CD4-positive, alpha-beta T cell (primary cell): ENCODE measurements at places on chromosomes 13 and 19.

DNA sequence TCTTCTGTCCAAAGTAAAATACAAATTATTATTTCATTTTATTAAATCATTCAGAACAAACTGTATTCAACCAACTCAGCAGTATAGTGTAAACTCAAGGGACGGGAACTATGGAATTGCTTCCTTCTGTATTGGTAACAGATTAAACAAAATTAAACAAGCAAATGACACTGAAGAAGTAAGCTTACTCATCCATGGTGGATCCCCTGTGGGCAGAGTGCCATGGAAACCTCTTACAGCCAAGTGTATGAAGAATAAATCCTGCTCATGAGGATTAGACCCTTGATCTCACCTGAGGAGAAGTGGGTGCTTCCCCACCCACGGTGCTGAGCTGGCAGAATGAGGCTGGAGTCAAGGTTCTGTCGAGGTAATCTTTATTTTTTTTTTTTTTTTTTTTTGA, 18.0 kb upstream of the RFXAP start:
- no peaks in the 10 kb centered on the region for H3K27me3 ChIP-seq
- H3K27ac ChIP-seq: no peak overlapping the region
- no peak for DNase-seq
- H3K36me3 ChIP-seq: no peaks in the 10 kb centered on the region
- no peak overlapping the region for H3K4me3 ChIP-seq

DNA sequence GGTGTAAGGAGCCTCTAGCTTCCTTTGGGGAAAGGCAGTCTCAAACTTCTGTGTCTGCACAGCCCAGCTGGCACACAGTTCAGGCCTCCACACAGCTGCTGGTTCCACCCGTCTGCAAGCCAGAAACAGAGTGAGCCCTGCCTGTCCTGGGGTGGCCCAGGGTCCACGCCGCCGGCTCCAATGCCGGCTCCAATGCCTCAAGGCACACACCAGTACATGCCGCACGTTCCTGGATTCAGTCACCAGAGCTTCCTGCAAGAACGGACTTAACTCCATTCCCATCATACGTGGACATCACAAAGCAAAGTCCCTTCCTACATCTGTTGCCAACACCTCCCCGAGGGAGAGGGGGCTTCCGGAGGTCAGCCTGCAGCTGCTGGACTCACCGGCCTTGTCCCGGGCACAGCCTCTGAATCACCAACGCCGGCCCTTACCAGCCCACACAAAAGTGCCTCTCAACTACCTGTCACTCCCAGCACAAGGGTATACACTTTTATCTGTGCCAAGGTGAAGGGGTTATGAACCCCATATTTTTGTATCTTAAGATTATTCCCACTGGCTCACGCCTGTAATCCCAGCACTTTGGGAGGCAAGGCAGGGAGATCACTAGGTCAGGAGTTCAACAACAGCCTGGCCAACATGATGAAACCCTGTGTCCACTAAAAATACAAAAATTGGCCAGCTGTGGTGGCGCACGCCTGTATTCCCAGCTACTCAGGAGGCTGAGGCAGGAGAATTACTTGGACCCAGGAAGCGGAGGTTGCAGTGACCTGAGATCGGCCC, 8.5 kb downstream of the SH3GL1 start:
- DNase-seq: no peak
- no peaks in the 10 kb centered on the region for H3K27me3 ChIP-seq
- no peak overlapping the region for H3K27ac ChIP-seq
- peaks cover 47% of the 10 kb centered on the region for H3K36me3 ChIP-seq
- H3K4me1 ChIP-seq: peaks cover 58% of the 10 kb centered on the region

DNA sequence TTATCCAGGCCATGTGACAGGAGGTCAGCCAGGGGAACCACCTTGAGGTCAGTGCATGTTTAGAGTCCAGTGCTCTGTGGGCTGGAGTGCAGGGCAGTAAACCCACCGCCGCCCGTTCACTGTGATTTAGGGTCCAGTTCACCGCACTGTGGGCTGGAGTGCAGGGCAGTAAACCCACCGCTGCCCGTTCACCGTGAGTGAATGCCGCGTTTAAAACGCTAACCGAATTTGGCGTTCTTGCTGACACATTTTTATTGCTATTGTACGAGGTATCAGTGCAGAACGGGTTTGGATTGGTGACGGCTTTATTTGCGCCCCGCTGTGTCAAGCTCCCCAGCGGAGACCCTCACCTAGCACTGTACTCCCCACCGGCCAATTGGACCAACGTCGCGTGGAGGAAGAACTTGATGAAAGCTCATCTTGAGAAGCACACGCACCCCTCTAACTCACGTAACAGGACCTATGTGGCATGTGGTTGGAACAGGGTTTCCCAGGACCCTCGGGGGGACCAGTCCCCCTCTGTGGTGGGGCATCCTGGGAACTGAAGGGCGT, 27.9 kb downstream of the C13orf46 start:
- H3K27ac ChIP-seq: no peak overlapping the region
- no peak for DNase-seq
- H3K4me3 ChIP-seq: no peak overlapping the region
- no peaks in the 10 kb centered on the region for H3K27me3 ChIP-seq

GRCh38 chr13:110684388-110685056, 21.4 kb downstream of the CARS2 start:
- no peak overlapping the region for H3K4me3 ChIP-seq
- no peak for DNase-seq
- H3K4me1 ChIP-seq: no peaks in the 10 kb centered on the region
- no peak overlapping the region for H3K27ac ChIP-seq
- no peaks in the 10 kb centered on the region for H3K27me3 ChIP-seq

- H3K27me3 ChIP-seq: no peaks in the 10 kb centered on the region
- peaks cover 6% of the 10 kb centered on the region for H3K36me3 ChIP-seq
- peaks cover under 1% of the 10 kb centered on the region for H3K4me1 ChIP-seq
- H3K27ac ChIP-seq: no peak overlapping the region
- no peak overlapping the region for H3K4me3 ChIP-seq
Observed at GRCh38 chr13:99034333-99035085, 56.6 kb upstream of the DOCK9 start.

- no peak overlapping the region for H3K27ac ChIP-seq
- H3K4me1 ChIP-seq: no peaks in the 10 kb centered on the region
- H3K27me3 ChIP-seq: no peaks in the 10 kb centered on the region
- no peaks in the 10 kb centered on the region for H3K36me3 ChIP-seq
- H3K4me3 ChIP-seq: no peak overlapping the region
- no peak for DNase-seq
Observed at GRCh38 chr19:11164296-11164695, 8.7 kb upstream of the SPC24 start.

DNA sequence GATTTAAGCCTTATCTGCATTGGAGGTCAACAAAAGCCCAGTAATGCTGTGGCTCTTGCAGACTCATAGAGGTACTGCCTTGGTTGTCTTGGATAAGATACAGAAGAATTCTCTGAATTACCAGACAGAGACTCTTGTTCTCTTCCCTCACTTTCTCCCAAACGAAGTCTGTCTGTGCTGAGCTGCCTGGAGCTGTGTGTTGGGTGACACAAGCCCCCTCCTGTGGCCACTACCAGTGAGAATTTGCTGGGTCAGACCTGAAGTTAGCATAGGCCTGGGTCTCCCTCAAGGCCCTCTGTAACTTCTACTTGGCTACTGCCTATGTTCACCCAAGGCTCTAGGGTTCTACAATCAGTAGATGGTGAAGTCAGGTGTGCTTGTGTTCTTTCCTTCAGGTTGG, 413.0 kb downstream of the PCDH20 start:
- H3K4me3 ChIP-seq: no peak overlapping the region
- H3K4me1 ChIP-seq: no peaks in the 10 kb centered on the region
- no peak for DNase-seq
- no peaks in the 10 kb centered on the region for H3K27me3 ChIP-seq
- no peaks in the 10 kb centered on the region for H3K36me3 ChIP-seq

GRCh38 chr19:35845215-35846037, 6.9 kb downstream of the NPHS1 start:
- H3K4me1 ChIP-seq: peaks cover 22% of the 10 kb centered on the region
- DNase-seq: no peak
- H3K4me3 ChIP-seq: peak overlapping the region; percentile 2
- H3K36me3 ChIP-seq: no peaks in the 10 kb centered on the region

DNA sequence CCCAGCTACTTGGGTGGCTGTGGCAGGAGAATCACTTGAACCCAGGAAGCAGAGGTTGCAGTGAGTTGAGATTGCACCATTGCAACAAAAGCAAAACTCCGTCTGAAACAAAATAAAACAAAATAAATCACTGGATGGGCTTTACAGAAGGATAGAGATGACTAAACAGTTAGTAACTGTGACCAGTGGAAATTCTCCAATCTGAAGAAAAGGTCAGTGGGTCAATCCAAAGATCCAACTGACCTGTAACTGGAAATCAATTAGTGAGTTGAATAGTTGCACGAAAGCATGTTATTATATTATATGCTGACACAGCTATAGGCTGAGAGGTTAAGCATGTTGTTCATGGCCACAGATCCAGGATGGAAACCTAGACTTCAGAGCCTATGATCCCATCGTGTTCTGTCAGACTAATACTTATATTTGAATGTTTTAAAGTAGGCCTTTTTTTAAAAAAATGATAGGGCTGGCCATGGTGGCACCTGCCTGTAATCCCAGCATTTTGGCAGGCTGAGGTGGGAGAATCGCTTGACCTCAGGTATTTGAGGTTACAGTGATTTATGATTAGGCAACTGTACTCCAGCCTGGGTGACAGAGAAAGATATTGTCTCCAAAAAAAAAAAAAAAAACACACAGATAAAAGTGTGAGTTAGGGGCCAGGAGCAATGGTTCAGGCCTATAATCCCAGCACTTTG, 1.4 kb downstream of the ECH1 start:
- DNase-seq: no peak
- no peak overlapping the region for H3K27ac ChIP-seq
- H3K36me3 ChIP-seq: peaks cover 36% of the 10 kb centered on the region
- H3K4me1 ChIP-seq: peaks cover 34% of the 10 kb centered on the region
- H3K4me3 ChIP-seq: no peak overlapping the region

GRCh38 chr13:24632382-24633121, 47.7 kb upstream of the ATP12A start:
- no peaks in the 10 kb centered on the region for H3K4me1 ChIP-seq
- H3K27me3 ChIP-seq: no peaks in the 10 kb centered on the region
- H3K4me3 ChIP-seq: no peak overlapping the region

- no peaks in the 10 kb centered on the region for H3K4me1 ChIP-seq
- no peak for DNase-seq
- H3K36me3 ChIP-seq: no peaks in the 10 kb centered on the region
- H3K27me3 ChIP-seq: no peaks in the 10 kb centered on the region
- H3K4me3 ChIP-seq: no peak overlapping the region
Observed at GRCh38 chr13:34030782-34031181, 212.8 kb downstream of the RFC3 start.

DNA sequence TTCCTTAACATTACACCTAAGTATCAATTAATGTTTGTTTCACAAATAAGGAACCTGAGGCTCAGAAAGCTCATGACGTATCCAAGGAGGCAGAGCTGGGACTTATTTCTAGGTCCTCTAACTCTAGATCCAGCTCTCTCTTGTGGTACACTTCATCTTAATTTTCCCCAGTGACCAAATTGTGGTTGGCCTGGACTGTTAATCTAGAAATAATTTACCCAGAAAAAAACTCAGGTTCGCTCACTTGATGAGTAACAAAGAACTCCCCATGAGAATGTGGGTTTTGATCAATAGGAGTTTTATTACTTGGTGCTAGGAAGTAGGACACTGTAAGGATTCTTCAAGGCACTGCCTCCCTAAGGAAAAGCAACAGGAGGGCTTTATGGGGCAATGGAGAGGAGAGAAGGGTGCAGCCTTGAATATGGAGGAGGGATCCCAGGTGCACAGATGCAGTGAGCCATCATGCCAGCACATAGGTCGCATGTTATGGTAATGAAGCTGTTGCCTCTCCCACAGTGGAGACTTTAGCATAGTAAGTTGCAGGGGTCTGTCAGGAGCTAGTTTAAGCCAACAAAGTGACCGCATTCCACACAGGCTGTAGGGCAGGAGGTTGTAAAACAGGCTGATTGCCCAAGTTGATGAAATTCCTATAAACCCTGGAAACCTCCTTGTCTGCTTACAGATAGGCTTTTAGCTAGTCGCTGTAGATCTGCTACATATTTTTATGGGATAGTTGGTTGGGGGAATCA, 14.7 kb downstream of the RAP2A start:
- no peaks in the 10 kb centered on the region for H3K36me3 ChIP-seq
- H3K27me3 ChIP-seq: no peaks in the 10 kb centered on the region
- no peak overlapping the region for H3K27ac ChIP-seq
- H3K4me3 ChIP-seq: no peak overlapping the region

- H3K27me3 ChIP-seq: no peaks in the 10 kb centered on the region
- no peak for DNase-seq
- no peaks in the 10 kb centered on the region for H3K36me3 ChIP-seq
- peaks cover 44% of the 10 kb centered on the region for H3K4me1 ChIP-seq
- peak overlapping the region; percentile 96 for H3K4me3 ChIP-seq
- peak overlapping the region; percentile 99 for H3K27ac ChIP-seq
Observed at GRCh38 chr19:10603873-10604459, 16.9 kb upstream of the AP1M2 start.

DNA sequence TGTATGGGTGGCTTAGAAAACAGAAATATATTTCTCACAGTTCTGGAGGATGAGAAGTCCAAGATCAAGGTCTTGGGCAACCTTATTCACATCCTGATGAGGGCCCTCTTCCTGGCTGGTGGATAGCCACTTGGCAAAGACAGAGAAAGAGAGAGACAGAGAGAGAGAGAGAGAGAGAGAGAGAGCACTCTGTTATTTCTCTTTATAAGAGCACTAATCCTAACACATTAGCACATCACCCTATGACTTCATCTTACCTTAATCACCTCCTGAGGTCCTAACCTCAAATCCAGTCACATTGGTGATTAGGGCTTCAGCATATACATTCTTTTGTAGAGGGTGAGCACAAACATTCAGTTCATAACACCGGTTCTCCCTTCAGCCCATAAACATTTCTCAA, 430.3 kb downstream of the EFNB2 start:
- no peak for DNase-seq
- H3K4me1 ChIP-seq: no peaks in the 10 kb centered on the region
- no peak overlapping the region for H3K27ac ChIP-seq
- no peak overlapping the region for H3K4me3 ChIP-seq
- no peaks in the 10 kb centered on the region for H3K36me3 ChIP-seq

DNA sequence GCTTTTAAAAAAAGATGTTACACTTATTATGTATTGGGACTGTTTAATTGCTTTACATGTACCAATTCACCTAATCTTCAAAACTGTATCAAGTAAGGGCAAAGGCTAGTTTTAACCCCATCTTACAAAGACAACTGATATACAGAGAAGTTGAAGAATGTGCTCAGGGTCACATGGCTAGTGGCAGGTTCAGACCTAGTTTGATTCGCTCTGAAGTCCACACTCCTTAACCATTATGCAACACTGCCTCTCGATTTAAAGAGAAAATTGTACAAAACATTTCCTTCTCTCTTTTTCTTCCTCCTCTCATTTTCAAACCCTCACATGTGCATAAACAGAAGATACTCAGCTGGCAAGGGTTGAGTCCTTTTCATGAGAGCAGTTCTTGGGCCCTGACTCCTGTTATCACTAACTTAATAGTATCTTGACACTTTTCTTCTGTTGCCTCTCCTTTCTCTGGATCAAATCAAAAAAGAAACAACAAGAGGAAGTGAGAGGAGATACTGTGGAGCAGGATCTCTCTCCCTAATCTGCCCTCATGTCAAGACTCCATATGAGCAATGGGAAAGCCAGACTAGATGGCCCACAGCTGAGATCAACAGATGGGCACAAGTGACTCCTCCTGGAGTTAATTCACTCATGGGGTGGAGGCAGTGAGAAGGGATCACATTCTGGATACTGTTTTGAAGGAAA, 19.0 kb upstream of the N4BP2L1 start:
- no peak overlapping the region for H3K27ac ChIP-seq
- no peaks in the 10 kb centered on the region for H3K4me1 ChIP-seq
- no peak for DNase-seq
- H3K4me3 ChIP-seq: no peak overlapping the region
- peaks cover 2% of the 10 kb centered on the region for H3K36me3 ChIP-seq

- H3K4me1 ChIP-seq: peaks cover 8% of the 10 kb centered on the region
- H3K36me3 ChIP-seq: no peaks in the 10 kb centered on the region
- H3K4me3 ChIP-seq: no peak overlapping the region
- no peak for DNase-seq
- no peaks in the 10 kb centered on the region for H3K27me3 ChIP-seq
Observed at GRCh38 chr19:55468054-55468393, 3.5 kb upstream of the C19orf85 start.
